ENCODE measurements at places on chromosomes 16 and 17.

DNA sequence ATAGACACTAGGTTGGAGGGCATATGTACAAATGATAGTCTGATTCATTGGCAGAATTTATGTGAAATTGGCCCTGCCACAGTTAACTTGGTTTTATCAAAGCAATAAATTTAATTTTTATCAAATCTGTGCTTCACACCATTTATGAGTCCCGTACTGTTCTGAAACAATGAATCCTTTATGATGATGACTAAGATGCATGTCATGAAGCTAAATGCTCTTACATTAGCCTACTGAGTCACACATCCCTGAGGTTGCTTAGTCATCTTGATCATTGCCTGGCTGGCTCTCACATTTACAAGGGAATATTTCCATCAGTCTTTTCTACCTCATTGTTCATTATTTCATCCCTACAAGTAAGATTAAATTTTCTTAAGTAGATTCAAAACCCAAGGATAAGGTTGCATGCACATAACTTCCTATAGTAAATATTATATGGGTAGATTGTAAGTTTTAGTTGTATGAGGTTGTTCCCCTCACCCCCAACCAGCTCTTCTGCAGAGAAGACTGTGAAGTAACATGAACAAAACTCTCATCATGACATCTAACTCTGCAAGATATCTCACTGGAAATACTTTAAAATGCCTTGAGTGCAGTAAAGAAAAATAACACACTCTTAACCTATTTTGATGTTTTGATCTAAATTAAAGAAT is 170.7 kb downstream of the CYB561 start:
- H3K27me3 ChIP-seq, result no peaks in the 10 kb centered on the region
- DNase-seq, result peak; percentile 54
- no peak overlapping the region for H3K27ac ChIP-seq
- no peaks in the 10 kb centered on the region for H3K4me1 ChIP-seq
- no peak overlapping the region for H3K4me3 ChIP-seq

- H3K36me3 ChIP-seq, result no peaks in the 10 kb centered on the region
- no peaks in the 10 kb centered on the region for H3K27me3 ChIP-seq
- H3K4me3 ChIP-seq, result no peak overlapping the region
- DNase-seq, result no peak
- no peak overlapping the region for H3K27ac ChIP-seq
These were observed 39.6 kb downstream of the C16orf82 start for GRCh38 chr16:27106305-27106704.

GRCh38 chr17:48487221-48487620 is 43.6 kb downstream of the HOXB1 start:
- no peak overlapping the region for H3K27ac ChIP-seq
- H3K4me3 ChIP-seq, result no peak overlapping the region
- H3K27me3 ChIP-seq, result no peaks in the 10 kb centered on the region
- H3K4me1 ChIP-seq, result peaks cover 21% of the 10 kb centered on the region

DNA sequence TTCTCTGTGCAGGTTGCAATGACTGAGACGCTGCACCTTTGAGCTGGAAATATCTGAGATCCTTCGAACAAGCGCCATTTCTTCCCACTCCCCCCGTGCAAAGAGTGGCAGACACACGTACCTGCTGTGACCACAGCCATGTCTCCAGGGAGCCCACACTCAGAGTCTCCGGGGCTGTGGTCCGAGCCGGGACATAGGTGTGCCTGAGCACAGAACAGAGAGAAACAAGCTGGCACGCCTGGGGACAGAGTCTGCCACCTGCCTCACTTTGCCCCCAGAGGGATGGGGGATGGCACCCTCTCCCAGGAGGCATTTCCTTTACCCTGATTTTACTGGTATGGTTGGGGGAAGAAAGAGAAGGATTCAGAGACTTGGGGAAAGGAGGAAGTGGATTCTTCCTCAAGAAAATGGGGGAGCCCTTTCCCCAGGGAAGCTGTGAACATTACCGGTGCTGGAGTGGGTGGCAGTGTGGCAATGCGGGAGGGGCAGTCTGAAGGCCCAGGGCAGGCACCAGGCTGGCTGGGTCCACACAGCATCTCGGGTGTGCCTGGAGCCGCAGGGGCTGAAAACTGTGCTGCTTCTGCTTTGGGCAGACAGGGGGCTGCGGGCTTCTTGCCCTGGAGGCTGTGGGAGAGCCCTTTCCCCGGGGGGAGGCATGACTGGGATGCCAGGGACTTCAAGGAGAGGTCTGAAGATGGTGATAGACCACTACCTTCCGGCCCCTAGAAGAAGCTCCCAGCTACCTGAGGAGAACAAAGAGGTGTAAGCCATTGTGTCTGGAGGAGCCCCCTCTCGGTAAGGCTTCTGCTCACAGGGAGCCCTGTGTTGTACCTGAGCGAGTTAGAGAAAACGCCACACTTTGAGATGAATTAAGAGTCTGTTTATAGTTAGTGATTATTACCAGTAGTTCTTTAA is 6.6 kb upstream of the PIK3R6 start:
- DNase-seq, result no peak
- H3K27me3 ChIP-seq, result no peaks in the 10 kb centered on the region
- no peaks in the 10 kb centered on the region for H3K36me3 ChIP-seq
- no peak overlapping the region for H3K27ac ChIP-seq

DNA sequence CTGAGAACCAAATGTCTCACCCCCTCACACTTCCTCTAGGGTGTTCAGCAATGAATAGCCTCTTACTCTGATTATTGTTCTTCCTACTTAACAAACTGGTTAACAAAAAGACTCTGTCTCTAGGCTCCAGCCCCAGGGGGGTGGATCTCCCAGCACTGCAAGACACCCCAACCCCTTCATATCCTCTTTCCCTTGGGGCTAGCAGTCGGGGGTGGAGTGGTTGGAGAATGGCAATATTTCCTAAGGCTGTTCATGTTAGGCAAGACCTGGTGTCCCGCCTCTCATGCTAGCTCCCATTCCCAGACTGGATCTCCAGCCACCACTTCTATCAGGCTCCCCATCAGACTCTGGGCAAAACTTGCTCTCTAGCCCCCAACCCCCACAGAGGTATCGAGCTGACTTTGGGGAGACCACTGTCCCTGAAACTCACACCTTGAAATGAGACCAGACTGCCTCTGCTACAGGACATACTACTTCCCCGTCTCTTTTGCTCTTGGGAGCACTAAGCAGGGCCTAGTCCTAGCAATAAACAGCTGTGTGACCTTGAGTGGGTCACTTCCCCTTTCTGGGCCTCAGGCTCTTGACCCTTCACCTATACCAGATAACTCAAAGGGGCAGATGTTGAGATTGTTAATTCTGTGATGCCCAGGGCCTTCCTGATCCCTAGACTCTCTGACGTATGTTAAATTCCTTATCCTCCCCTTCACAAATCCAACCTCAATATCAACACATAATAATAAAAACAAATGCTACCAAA is 2.4 kb downstream of the SLC25A35 start:
- H3K4me3 ChIP-seq, result no peak overlapping the region
- no peaks in the 10 kb centered on the region for H3K36me3 ChIP-seq
- H3K27me3 ChIP-seq, result no peaks in the 10 kb centered on the region
- H3K27ac ChIP-seq, result peak overlapping the region; percentile 44
- H3K4me1 ChIP-seq, result peaks cover 14% of the 10 kb centered on the region

GRCh38 chr17:8153525-8153956 is 1.3 kb upstream of the PER1 start:
- no peaks in the 10 kb centered on the region for H3K27me3 ChIP-seq
- H3K36me3 ChIP-seq, result peaks cover 13% of the 10 kb centered on the region
- H3K4me3 ChIP-seq, result no peak overlapping the region
- DNase-seq, result peak; percentile 49
- peaks cover 22% of the 10 kb centered on the region for H3K4me1 ChIP-seq

- no peak overlapping the region for H3K27ac ChIP-seq
- no peaks in the 10 kb centered on the region for H3K4me1 ChIP-seq
- no peak overlapping the region for H3K4me3 ChIP-seq
- no peak for DNase-seq
- no peaks in the 10 kb centered on the region for H3K27me3 ChIP-seq
These were observed 8.6 kb upstream of the VAC14 start for GRCh38 chr16:70809392-70810060.

DNA sequence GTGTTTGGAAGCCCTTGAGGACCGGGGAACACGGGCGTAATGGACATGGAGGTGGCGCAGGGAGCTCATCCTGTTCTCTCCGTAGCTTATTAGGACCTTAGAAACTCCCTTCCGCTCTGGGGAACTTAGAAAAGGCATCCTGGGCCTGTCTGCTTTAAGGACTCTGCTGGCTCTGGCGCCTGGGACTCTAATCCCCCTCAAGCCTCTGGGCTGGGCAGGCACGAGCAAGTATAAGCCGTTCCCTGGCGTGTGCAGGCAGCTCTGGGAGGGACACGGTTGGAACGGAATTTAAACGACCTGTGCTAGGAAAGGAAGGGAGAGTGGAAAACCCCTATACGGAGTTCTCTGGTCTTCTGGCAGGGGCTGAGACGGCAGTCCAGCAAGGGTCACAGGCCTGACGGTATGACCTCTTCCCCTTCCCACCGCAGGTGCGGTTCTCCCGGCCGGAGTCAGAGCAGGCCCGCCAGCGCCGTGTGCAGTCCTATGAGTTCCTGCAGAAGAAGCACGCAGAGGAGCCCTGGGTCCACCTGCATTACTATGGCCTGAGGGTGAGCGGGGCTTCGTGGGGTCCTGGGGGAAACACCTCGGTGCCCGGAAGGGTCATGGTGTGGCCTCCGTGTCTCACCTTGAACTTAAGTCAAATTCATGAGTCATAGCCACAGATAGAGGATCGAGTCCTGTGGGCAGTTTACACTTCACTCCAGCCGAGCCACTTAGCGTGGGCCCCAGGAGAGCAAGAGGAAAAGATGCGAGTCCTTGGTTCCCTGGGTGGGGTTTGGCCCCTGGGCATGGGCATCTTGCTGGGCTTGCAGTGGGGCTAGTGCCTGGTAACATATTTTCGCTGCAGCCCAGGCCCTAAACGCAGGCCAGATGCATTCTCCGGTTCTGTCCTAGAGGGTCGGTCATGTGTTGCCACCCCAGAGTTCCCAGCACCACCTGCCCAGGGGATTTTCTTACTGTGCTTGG is 17.7 kb downstream of the POLR3E start:
- no peaks in the 10 kb centered on the region for H3K4me1 ChIP-seq
- DNase-seq, result no peak
- no peak overlapping the region for H3K4me3 ChIP-seq
- H3K27ac ChIP-seq, result no peak overlapping the region
- no peaks in the 10 kb centered on the region for H3K27me3 ChIP-seq

All from trophoblast cell (in vitro differentiated cells and primary cell).